ENCODE measurements at places on chromosomes 2 and 18.

DNA sequence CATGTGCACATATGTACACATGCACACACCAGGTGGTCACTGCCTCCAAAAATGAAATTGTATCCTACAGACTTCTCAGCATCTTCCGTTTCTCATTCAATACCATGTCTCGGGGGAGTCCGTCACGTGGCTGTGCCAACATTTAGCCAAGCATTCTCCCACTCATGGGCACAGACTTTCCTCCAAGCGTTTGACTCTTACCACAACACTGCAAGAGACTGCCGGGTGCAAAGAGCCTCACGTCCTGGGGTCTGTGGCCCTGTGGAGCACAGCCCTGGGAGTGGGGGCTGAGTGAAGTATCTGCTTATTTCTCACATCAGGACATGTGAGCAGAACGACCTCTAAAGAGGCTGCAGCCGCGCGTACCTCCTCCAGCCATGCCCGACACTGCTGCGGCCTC lies 28.0 kb downstream of the HDAC4 start:
- no peak for DNase-seq

DNA sequence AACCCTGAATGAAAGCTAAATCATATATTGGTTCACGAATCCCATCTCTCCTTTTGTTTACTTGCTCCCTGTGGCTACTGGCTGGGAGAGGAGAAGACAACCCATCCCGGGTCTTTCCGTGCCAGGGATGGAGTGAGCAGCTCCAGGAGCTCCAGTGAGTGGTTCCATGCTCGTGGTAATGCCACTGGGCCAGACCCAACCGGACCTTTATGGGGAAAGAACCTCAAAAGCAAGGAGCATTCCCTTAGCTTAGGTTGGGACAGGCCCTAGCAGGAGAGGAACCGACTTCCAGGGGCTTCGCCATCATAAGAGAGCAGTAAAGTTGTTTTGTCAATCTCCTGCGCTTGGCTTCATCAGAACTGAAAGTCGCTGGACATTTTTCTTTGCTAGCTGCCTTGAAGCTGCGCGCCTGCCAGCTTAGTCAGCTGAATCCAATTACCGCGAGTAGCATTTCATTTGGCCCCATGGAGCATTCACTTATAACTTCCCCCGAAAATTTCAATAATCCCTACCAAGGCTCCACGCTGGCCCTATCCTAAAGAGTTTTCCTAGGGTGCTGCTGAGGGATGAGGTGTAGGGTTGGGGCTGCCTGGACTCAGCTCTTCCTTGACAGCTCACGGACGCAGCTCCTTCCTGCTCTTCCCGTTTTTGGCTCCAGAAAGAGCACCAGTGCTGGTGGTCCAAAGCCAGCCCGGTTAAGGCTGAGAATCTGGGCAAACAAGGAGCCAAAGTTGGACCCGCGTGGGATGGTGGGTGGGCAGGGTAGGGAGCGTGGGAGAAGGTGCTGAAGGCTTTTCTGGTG lies 4.9 kb downstream of the HOXD3 start:
- no peak for DNase-seq

DNA sequence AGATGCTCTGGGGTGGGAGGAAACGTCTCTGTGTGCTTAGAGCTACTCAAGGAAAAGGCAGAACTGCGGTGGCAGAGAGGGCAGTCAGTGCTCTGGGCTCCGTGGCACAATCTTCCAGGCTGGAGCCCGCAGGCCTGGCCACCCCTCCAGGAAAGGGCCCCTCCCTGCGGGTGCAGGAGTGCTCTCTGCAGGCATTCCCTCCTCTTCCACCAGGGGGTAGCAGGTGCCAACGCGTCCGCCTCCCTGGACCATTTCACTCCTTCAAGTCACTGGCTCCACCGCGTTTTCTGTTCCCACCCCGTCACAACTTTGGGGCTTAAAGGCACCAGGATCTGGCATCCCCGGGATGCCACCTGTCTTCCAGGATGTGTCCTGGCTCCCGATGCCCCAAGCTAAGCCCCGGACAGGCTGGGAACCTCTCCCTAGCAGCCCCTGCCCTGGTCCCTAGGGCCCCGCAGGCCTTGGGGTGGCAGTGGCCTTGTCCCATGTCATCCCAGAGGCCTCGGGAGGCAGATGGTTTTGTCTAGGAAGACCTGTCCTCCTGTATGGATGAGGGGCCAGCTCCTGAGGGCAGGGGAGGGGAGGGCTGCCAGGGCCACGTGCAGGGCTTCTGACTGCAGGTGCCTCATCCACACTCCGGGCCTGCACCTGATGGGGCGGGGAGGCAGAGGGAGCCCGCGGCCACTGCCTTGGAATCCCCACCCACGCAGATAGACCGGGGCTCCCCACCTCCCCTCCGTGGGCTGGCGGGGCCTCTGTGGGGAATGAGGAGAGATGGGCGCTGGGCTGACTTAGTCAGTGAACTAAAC lies 26.4 kb downstream of the KCNIP3 start:
- DNase-seq, result no peak

- DNase-seq, result no peak
Measured at GRCh38 chr18:75818383-75818782, 390.9 kb upstream of the SMIM21 start.

- no peak for DNase-seq
Measured at GRCh38 chr2:168801961-168802858, at the start of gene NOSTRIN. NOSTRIN (plus strand) TSS chr2:168802637; CDS start chr2:168802647, 10 bp downstream.

- DNase-seq, result no peak
Measured at GRCh38 chr2:64665709-64666108, 12.0 kb upstream of the SERTAD2 start.

GRCh38 chr2:157363612-157364101 lies 38.0 kb upstream of the ERMN start:
- no peak for DNase-seq

GRCh38 chr2:30511122-30512083 lies 64.4 kb downstream of the LCLAT1 start:
- DNase-seq, result no peak

GRCh38 chr18:79133724-79134123 lies 64.5 kb downstream of the ATP9B start:
- DNase-seq, result no peak

DNA sequence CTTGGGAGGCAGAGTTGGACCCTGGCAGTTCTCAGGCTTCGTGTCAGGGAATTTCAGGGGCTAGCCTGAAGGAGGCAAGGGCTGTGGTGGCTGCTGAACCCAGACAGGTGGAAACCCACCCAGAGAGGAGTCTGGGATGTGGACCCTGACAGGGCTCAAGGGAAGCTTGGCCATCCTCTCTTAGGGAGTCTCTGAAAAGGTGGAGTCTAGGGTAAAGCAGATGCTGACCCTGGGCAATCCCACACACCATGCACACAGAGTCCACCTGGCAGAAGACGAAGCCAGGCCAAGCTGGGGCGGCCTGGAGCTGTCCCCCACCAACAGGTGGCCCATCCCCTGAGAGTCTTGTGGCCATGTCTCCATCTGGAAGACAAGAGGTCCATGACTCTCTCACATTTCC lies 41.2 kb upstream of the TEX51 start:
- no peak for DNase-seq

GRCh38 chr2:7119132-7119835 lies 202.1 kb downstream of the RNF144A start:
- DNase-seq, result no peak

DNA sequence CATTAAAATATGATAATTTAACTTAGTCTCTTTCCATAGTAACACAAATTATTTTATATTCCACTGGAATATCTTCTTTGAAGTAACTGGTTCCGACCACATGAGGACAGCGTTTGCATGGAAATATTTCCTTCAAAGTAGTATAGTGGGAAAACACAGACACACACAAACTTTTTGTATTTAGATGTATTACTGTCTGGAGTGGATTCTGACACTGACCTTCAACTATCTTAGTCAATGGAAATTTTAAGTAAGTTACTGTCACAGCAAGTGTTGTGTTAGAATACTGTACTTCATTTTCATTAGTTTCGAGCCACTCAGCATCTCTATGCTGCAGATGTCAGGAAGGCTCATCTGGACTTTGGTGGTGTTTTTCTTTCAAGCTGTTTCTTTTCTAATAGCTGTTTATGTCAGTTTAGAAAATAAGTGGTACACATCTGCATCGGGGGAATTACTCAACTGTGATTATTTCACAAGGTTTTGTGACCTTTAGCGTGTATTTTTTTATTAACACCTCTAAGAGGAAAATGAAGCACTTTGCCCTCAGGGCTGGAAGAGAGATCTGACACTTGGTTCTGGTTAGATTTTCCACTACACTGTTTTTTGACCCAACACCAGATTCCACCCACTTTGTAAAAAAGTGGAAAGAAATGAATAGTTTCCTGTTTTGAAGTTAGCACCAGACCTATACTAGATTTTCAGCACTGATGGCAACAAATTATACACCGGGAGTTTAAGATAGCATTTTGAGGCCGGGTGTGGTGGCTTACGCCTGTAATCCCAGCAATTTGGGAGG lies 18.9 kb upstream of the THOC1 start:
- peak; percentile 23 for DNase-seq

DNA sequence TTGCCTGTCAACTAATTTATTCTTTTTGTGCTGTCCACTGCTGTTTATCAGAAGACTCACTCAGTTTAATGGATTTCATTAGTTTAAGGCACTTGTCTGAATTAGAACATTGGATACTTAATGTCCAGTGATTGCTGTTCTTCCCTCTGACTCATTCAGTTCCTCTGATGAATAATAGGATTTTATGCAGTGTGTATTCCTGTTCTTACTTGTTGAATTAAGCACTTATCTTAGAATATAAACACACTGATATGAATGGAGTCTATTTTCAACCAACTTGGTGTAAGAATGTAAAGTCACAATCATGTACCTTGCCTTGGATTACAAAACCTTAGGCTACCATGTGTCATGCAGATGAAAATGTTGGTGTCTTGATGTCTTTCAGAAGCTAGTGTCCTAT lies 87.0 kb upstream of the PROKR1 start:
- no peak for DNase-seq

- no peak for DNase-seq
Measured at GRCh38 chr18:22322243-22322691, 95.4 kb downstream of the CTAGE1 start.

GRCh38 chr2:61016392-61017002 lies 1.0 kb upstream of the PEX13 start:
- DNase-seq, result no peak

GRCh38 chr2:9463698-9464034 lies 10.7 kb upstream of the IAH1 start:
- peak; percentile 36 for DNase-seq

DNA sequence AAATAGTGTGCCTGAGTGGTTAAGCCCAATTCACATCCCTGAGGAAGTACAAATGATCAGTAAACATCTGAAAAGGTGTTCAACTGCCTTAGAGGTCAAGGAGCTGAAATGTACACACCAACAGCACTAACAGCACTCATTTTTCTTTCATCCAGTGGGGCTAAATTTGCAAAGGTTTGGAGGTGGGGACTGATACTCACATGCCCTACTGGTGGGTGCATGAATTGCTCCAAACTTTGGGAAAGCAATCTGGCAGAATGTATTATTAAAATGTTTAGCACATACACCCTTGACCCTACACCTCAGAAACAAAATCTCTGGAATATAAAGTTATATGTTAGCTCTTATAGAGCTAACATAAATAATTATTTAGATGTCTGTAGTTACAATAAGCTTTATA lies 19.0 kb upstream of the FAM178B start:
- no peak for DNase-seq

- no peak for DNase-seq
Measured at GRCh38 chr2:241803387-241804325, 5.3 kb upstream of the NEU4 start.

GRCh38 chr2:240936106-240936505 lies 30.0 kb downstream of the CROCC2 start:
- DNase-seq, result no peak

GRCh38 chr2:183998041-183998796 lies 600.1 kb upstream of the ZNF804A start:
- DNase-seq, result no peak

Measured in AML-193 (cell line).